ENCODE measurements at places on chromosomes 4 and X. TPM values are rescaled to one million over a fixed set of nuclear protein-coding genes. Genes with fewer than 3 reads are reported as not detected.

- peak; percentile 74 for DNase-seq
Observed at GRCh38 chrX:11509786-11510185, 155.9 kb downstream of the ARHGAP6 start.

DNA sequence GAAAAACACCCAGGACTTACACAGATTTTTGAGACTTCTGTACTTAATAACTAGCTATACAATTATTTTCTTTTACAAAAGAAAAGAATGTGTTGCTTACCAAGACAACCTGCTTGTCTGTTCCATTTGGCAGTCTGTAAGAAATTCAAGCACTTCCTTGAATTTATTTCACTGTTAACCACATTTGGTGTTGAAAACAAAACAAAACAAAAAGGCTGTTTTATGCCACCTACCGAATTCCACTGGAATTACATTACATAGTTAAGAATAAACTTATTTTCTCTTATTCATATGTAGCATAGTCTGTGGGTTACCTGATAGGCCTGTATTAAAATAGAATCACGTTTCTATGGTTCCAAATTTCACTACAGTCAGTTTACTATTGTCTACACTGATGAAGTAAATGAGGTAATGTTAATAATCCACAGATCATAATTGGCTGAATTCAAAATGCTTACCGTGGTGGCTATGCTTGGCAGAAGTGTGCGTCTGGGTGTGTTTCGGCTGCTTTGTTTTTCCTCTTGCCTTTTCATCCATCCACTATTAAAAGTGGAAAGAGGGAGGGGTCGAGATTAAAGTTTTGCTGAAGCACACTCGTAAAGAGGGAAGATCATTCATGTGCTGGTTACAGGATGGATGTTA is at the start of gene TLR1:
Gene TLR1, minus strand, starts transcription at position 138 of the 642 bp plus-strand sequence. CDS start 5,960 bp downstream, outside the sequence.
- peak; percentile 61 for DNase-seq

The RAB40AL gene
- total RNA-seq = 0.43 TPM

The XK gene
- total RNA-seq = 0.86 TPM
